ENCODE measurements at places on chromosomes 1 and 21.

- DNase-seq: peak; percentile 36
Measured at GRCh38 chr1:975896-976683, 5.8 kb downstream of the PERM1 start.

- no peak for DNase-seq
Measured at GRCh38 chr1:41528106-41528505, 43.6 kb upstream of the EDN2 start.

DNA sequence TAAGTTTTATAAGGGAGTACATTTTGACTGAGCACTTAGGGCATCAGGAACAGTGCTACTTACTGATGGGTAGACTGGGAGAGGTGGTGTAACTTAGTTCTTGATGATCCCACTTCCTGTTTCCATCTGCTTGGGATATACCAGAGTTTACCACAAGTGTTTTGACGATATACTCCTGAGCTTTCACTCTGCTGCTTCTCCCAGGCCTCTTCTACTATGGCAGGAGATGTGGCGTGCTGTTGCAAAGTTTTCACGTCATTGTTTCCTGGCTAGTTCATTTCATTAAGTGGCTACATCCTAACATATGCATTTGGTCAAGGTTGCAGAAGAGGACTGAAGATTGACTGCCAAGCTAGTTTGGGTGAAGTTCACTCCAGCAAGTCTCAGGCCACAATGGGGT, 41.3 kb upstream of the LAMC2 start:
- DNase-seq: no peak

DNA sequence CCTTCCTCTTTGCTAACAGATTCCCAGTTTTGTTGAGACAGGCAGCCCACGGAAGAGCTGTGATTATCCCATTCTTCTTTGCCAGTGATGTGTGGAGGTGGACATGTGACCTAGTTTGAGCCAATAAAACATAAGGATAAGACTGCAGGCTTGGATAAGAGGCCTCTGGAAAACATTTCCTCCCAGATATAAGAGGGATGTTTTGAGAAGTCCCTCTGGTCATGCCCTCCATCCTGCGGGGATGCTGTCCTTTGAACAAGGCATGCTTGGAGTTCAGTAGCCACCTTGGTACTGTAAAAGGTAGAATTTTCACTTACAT, 155.7 kb downstream of the TM2D1 start:
- no peak for DNase-seq

GRCh38 chr1:34868230-34869049, 8.9 kb upstream of the SMIM12 start:
- no peak for DNase-seq

DNA sequence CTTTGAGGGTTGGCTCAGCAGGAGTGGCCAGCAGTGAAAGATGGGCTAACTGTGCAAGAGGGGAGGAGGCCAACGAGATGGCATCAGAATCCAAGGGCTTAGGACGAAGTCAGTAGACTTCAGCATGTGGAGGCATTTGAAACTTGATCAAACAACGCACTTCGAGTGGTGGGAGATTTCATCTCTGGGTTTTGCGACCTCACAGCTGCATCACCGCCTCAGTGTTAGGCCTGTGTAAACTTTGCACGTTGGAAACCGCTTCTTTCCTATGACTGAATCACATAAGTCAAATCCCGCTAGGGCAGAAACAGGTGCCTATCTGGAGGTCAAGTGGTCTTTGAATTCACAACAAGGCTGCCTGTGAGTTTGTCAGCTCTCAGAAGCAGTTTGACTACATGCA, 17.8 kb downstream of the TFF3 start:
- no peak for DNase-seq

GRCh38 chr1:9724706-9725476, 73.4 kb downstream of the PIK3CD start:
- DNase-seq: peak; percentile 42

GRCh38 chr1:156376146-156376545, 7.1 kb downstream of the RHBG start:
- DNase-seq: no peak

DNA sequence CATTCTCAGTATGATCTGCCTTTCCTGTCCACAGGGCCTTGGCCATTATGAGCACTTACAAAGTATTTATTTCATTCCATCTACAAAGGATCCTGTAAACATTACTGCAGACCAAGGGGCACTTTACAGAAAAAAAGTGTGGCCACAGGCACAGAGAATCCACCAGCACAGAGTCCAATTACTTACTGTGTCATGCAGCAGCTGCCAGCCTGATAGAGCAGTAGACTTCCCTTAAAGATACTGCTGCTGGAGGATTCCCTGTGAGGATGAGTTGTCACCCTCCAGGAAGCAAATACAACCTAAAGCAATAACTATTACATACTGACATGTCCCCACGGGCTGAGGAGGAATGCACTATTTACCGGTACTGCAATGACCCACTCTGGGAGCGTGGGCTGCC, 97.1 kb upstream of the COG2 start:
- no peak for DNase-seq

GRCh38 chr1:82162486-82163420, 362.0 kb downstream of the ADGRL2 start:
- DNase-seq: no peak

DNA sequence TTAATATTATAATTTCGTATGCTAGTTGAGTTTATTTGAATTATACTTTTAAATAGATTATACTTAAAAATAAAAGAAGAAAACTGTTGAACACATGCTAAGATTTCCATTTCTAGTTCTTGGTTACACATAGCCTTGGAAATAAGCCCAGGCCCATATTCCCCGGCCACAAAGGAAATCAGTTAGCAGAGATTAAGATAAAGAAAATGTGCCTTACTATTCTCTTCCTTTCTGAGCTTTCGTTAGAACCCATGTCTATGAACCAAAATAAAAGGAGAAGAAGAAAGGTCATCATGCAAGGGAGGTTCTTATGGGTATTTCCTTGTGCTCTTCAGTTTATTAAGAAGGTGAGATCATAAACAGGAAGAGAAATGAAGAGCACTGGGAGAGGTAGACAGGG, 32.3 kb upstream of the CRP start:
- no peak for DNase-seq

DNA sequence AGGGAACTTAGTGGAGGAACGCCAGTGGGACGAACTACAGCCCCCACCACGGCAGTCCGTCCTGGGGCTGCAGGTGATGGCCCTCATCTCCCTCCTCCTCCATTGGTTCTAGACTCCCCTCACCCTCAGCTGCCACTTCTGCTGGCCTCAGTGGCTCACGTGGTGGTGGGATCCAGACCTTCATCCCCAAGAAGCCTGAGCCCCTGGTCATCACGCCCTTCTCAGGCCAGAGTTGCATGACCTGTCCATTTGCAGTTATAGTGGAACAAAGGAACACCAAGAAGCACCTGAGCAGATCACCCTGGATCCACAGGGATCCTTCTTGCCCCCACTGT, 13.0 kb upstream of the FAM110D start:
- DNase-seq: no peak

GRCh38 chr1:201937624-201938213, 8.6 kb downstream of the LMOD1 start:
- no peak for DNase-seq

DNA sequence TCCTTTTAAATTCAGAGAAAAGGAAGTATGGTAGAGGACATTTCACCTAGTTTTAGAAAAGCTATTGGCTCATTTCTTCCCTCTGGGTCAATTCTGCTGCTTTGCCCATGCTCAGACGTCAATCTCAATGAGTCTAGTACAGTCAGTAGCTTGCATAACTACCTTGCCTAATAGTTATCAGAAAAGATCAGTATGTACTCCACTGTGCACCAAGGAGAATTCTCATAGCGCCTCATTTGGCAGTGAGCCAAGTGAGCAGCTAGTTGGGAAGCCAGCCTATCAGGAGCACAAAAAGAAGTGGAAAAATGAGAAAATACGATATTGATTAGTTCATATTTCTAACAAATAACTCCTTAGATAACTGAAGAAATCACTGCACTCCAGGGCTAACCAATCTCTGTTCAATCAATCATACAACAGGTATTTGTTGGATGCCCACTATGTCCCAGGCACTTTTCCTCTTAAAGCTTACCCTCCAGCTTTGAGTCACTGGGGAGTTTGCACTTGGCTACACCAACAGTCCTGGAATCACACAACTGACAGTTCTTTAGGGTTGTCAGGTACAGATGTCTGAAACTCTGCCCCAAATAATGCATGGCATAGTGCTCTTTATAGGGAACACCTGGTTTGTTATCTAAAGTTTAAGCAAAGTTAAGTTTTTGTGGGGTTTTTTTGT, 50.2 kb downstream of the PRDX6 start:
- DNase-seq: no peak

DNA sequence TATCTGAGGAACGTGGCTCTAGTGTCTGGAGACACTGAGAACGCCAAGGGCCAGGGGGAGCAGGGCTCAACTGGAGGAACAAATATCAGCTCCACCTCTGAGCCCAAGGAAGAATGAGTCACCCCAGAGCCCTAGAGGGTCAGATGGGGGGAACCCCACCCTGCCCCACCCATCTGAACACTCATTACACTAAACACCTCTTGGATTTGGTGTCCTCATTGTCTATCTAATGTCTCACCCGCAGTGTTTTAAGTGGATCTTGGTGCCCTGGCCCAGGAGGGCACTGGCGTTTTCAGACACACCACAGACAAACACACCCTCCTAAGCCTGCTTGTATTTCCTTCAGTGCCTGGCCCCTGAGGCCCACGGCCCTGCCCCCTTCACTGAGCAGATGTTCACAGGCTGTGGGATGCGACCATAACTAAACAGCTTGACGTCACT, 2.2 kb upstream of the FALEC start:
- DNase-seq: no peak

- no peak for DNase-seq
Measured at GRCh38 chr1:199313444-199313843, 674.6 kb downstream of the PTPRC start.

DNA sequence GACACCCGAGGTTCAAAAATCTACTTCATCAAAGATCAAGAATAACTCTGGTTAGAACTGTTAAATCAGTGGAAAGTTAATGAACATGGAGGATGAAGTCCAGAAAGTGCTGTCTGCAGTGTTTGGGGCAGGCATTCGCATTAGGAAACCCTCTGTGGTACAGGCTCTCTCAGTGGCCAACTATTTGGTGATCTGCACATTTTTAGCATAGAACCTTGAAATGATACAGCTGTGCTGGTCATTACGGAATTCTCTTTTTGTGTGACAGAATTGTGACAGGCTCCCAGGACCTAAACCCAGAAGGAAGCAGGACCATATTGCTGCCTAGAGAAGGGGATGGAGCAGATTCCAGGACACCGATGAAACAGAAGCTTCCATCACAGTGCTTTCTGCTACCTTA, 89.0 kb downstream of the SLC45A1 start:
- no peak for DNase-seq

- no peak for DNase-seq
Measured at GRCh38 chr1:54215523-54215922, 15.6 kb downstream of the MRPL37 start.

DNA sequence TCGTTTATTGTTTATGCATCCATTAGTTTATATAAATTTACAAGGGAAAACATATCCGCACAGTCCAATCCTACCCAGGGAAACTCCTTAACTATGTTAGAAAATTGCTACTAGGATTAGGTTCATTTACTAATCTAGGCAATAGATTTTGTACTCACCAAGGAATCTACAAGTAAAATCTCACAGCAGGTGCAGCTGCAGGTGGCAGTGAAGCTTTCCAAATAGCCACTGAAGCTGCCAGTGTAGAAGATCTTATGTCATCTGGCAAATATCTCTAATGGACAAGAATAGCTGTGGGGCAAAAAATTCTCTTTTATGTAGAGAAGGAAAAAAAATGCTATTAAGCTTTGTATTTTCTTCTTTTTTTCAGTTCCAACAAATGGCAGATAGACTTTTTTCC, 963.4 kb upstream of the ADGRL4 start:
- DNase-seq: no peak

- no peak for DNase-seq
Measured at GRCh38 chr21:15743593-15743992, 13.8 kb downstream of the USP25 start.

- no peak for DNase-seq
Measured at GRCh38 chr1:8510041-8510823, 192.3 kb downstream of the SLC45A1 start.

- DNase-seq: no peak
Measured at GRCh38 chr1:97136996-97137395, 415.4 kb downstream of the PTBP2 start.

DNA sequence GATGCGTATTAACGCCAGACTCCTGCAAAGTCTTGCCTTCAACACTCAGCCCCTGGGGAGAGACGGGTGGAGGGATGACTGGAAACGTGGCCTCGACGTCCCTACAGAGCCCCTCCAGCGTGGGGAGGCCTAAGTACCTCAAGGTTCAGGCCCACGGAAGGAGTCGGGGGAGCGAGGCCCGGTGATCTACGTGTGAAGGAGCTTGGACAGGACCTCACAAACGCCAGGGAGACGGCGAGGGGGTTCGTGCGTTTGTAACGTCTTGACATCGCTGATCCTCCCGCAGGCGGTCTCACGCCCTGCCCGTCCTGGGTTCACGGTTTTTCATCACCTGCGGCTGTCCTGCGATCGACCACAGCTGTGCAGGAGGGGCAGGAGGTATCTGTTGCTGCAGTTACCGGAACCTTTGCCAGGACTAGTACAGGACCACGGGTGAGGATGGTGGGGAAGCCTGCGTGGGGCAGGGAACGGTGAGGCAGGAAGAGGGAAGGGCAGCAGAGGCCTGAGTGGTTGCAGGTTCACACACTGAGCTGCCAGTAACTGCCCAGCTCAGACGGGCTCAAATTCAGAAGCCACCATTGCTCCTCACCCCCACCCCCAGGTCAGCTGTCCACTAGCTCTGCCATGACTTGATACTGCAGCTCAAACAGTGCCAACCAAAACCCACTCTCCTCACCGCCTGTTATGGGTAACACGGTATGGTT, 889 bp upstream of the CCNL2 start:
- DNase-seq: no peak

DNA sequence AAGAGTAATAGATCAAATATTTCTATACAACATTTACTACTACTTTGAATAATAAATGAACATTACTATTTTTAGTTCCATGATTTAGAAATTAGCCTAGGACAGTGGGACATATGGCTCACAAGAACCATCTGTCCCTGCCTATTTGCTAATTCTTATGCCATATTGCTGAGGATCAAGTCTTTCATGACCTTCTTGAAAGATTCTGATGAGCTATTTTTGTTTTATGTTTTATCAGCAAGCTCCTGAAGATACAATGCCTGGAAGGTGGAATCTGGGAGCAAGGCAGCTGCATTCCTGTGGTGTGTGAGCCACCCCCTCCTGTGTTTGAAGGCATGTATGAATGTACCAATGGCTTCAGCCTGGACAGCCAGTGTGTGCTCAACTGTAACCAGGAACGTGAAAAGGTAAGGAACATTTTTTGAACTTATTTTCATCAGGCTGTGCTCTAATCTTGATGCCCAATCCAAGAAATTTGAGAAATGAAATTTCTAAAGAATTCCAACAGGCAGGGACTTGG, 326.7 kb downstream of the PAPPA2 start:
- DNase-seq: no peak
